Esophagus (tissue), 2 donors: ENCODE measurements at places on chromosomes 5 and 9. TPM values are rescaled to one million over a fixed set of nuclear protein-coding genes. Genes with fewer than 3 reads are reported as not detected.

The ZNG1C gene
- 17.1 TPM for polyA plus RNA-seq

The PLEKHG4B gene
- 0.16 TPM for polyA plus RNA-seq

The SMC2 gene
- 2.8 TPM for polyA plus RNA-seq

The MARCHF3 gene
- 2.4 TPM for polyA plus RNA-seq

The GCNT4 gene
- polyA plus RNA-seq = 0.53 TPM

The ADGRD2 gene
- 0.02 TPM for polyA plus RNA-seq

The RACK1 gene
- polyA plus RNA-seq = 1,414 TPM

The DHX29 gene
- polyA plus RNA-seq = 5.0 TPM

The CDKN2AIPNL gene
- 13.7 TPM for polyA plus RNA-seq

The FSTL4 gene
- polyA plus RNA-seq = 0.67 TPM

The GAPVD1 gene
- polyA plus RNA-seq = 9.9 TPM

The PIP5KL1 gene
- polyA plus RNA-seq = 2.7 TPM

The DDX4 gene
- polyA plus RNA-seq = not detected

The IL5 gene
- not detected for polyA plus RNA-seq

The DAB2 gene
- 2.4 TPM for polyA plus RNA-seq

The SLCO6A1 gene
- polyA plus RNA-seq = 0.39 TPM

The SEMA4D gene
- polyA plus RNA-seq = 33.4 TPM

The FCHO2 gene
- polyA plus RNA-seq = 33.7 TPM

The CPLANE1 gene
- polyA plus RNA-seq = 1.8 TPM

The MYOT gene
- polyA plus RNA-seq = 0.14 TPM

The ADAMTS16 gene
- not detected for polyA plus RNA-seq

The GGTA1 gene
- 26.5 TPM for polyA plus RNA-seq

The SPINK13 gene
- polyA plus RNA-seq = not detected
